ENCODE measurements at places on chromosomes 11 and 22.
A peak's percentile ranks its signal among the peaks of the same experiment; 100 is the strongest.

- no peak for DNase-seq
These were observed 9.2 kb downstream of the ZNF74 start for GRCh38 chr22:20402960-20403778.

DNA sequence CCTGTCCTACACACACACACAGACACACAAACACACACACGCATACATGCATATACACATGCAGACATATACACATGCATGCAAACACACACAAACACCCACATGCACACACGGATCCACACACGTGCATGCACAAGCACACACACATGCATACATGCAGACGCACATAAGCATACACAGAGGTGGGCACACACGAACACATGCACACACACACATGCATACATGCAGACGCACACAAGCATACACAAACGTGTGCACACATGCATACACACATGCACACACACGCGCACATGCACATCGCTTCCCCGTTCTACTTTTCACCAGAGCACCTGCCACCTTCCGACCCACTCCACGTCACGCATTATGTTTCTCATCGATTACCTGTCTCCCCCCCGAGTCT, 13.2 kb downstream of the PHF21B start:
- no peak for DNase-seq

DNA sequence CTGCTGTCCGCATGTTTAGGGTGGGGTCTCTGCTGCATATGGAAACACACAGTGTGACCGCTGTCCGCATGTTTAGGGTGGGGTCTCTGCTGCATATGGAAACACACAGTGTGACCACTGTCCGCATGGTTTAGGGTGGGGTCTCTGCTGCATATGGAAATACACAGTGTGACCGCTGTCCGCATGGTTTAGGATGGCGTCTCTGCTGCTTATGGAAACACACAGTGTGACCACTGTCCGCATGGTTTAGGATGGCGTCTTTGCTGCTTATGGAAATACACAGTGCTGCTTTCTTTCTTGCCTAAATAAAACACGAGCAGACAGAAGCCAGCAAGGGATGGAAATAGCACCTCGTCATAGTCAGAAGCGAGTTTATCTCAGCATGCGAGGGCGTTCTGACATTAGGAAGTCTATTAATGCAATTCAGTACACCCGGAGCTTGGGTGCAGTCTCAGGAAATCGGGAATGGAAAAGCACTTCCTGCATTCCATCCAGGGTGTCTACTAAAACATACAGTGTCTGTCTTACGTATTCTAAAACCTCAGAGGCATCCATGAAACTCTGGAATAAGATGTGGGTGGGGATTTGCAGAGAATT, 32.6 kb upstream of the TOLLIP start:
- no peak for DNase-seq

GRCh38 chr11:35798983-35799382, 136.4 kb downstream of the TRIM44 start:
- DNase-seq, result no peak

GRCh38 chr11:68128682-68129327, 7.6 kb upstream of the CHKA start:
- DNase-seq, result peak; percentile 26

- DNase-seq, result no peak
These were observed 42.6 kb downstream of the ZNF215 start for GRCh38 chr11:6968816-6969215.

DNA sequence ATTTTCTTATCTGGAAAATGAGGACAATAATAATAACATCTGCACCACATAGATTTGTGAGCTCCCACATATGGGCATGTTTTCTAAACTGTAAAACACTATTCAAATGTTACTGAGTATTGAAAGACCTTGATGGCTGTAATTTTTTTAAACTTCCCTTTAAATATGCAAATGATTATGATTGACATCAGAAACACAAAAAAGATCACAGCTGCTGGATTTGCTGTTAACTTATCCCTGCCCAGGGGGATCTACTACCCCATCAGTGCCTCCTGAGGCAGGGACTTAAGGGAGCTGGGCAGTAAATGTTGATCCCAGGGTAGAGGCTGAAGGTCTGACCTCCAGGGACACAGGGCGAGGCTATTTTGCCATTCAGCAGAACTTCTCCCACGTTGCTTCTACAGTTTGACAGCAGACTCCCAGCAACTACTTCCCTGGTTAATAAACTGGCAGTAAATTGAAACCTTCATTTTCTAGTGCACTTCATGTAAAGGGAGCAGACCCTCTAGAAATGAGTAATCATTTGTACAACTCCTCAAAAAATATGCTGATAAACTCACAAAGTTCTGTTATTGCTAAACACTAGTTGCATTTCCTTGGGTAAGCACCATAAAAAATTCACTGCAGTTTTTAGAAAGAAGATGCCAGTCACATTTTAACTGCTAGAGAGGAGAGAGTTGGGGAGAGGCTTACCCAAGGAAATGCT, 20.3 kb downstream of the TMPRSS5 start:
- no peak for DNase-seq

DNA sequence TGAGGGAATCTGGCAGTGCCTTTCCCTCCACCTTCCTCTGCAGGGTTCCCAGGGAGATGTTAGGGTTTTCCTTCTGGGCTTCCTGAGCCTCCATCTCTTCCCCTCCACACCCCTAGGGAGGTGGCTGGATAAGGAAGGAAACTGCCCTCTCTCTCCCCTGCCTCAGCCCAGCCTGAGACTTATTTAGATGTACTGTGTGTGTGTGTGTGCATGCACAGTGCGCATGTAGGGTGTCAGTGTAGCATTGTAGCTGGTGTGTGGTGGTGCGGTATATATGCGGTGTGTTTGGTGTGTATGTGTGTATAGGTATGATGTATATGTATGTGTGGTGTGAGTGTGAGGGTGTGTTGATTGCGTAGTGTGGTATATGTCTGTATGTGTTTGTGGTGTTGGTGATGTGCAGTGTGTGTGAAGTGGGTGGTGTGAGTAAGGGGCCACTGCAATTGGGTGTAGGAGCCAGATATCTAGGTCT, 1.5 kb downstream of the FXYD6 start:
- no peak for DNase-seq

DNA sequence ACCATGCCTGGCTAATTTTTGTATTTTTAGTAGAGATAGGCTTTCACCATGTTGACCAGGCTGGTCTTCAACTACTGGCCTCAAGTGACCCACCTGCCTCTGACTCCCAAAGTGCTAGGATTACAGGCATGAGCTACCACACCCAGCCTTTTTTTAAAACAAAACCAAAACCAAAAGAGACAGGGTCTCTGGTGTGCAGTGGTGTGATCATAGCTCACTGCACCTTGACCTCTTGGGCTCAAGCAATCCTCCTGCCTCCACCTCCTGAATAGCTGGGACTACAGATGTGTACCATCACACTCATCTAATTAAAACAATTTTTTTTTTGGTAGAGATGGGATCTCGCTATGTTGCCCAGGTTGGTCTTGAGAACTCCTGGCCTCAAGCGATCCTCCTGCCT, 77.7 kb downstream of the PTPRJ start:
- DNase-seq, result no peak

DNA sequence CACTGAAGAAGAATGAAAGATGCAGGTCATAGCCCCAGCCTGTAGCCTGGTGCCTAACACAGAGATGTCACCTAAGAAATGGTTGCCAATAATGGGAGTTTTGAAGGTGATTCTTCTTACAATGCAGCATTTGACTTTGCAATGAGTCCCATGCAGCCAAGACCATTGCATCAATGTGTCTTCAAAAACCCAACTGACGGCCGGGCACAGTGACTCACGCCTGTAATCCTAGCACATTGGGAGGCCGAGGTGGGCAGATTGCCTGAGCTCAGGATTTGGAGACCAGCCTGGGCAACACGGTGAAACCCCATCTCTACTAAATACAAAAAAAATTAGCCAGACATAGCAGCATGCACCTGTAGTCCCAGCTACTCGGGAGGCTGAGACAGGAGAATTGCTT, 89.3 kb upstream of the ASPHD2 start:
- peak; percentile 72 for DNase-seq

DNA sequence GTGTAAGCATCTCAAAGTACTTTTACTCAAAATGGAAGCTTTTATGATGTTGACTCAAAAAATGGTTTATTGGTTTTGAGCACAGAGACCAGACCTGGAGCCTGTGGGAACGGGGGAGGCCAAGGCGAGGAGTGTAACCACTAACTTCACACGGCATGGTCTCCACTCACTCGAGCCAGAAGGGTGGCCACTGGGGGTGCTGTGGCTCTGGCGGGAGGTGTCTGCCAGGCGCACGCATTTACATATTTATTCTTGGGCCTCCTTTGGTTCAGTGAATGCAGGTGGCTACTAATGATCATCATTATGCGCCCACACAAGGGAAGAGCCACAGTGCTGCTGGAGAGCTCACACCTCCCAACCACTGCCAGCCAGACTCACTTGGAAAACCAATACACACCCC, 64.6 kb downstream of the FLRT1 start:
- DNase-seq, result no peak

DNA sequence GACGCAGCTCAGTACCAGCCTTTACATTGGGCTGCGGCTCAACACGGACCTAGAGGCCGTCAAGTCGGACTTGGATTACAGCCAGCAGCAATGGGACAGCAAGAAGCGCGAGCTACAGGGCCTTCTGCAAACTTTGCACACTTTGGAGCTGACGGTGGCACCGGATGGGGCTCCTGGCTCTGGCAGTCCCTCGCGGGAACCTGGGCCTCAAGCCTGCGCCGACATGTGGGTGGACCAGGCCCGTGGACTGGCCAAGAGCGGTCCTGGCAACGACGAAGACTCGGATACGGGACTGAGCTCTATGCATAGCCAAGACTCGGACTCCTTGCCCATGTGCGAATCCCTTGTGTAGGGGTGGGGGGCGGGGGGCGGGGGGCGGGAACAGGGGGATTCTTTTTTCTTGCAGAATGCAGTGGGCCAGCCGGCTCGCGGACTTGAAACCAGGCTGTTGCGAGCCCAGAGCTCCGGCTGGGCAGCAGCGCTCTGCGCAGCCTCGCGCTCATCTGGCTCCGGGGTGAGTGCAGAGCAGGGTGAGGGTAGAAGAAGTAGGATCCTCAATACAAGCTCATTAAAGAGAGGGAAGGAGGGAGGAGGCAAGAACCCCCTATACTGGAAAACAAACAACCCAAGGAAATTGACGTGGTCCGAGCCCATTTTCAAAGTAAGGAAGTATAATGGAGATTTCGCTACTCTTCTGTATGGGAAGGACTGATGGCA, 1.8 kb downstream of the RASSF10 start:
- no peak for DNase-seq

DNA sequence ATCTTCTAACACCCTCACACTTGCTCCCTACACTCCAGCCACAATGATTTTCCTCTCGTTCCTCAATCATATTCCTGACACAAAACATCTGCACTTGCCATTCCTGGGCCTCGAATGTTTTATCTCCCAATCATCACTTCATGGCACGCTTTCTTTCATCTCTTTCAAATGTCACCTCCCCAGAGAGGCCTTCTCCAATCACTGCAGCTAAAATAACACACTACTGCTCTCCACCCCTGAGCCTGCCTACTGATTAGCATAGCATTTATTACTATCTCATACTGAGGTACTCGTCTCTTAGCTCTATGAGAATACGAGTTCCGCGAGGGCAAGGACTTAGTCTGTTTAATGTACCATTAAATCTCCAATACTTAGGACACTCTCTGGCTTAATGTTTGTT, 23.5 kb downstream of the NFRKB start:
- DNase-seq, result no peak

DNA sequence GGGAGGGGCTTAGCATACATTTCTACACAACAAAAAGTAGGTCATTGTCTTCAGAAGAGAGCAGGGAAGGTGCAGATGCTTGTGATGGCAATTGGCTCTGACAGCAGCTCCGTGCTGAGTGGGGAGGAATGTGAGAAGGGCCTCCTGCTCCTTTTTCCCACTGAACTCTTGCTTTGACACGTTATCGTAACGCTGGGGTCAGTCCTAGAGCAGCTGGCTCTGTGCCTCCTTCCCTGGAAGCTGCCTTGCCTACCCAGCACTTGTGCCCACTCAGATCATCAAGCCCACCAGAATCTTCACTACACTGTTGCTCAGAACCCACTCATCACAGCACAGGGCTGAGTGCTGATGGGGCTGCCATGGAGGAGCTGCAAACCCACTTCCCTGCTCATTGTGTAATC, 14.9 kb upstream of the NAV2 start:
- no peak for DNase-seq

- no peak for DNase-seq
These were observed 18.0 kb downstream of the CXCR5 start for GRCh38 chr11:118901494-118902335.

- DNase-seq, result no peak
These were observed 7.7 kb downstream of the MUC5AC start for GRCh38 chr11:1165256-1166041.

DNA sequence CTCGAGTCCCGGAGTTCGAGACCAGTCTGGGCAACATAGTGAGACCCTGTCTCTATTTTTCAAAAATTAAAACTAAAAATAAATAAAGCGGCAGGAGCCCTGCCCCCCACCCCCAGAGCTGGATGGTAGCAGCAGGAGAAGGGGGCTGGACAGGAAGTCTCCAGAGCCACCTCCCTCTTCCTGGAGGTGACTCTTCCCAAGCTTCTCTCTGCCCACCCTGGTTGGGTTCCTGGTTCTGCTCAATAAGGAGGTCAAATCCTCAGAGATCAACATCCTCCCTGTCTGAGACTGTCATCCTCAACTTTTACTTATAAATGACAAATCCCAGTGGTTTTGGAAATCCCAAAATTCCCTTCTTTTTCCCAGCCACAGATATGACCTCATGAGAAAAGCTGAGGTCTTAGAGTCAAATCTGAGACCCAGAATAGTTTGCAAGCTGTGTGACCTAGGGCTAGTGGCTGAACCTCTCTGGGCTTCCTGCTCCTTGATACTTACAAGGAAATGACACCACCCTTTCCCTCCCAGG, 987 bp downstream of the C1QTNF6 start:
- DNase-seq, result no peak

DNA sequence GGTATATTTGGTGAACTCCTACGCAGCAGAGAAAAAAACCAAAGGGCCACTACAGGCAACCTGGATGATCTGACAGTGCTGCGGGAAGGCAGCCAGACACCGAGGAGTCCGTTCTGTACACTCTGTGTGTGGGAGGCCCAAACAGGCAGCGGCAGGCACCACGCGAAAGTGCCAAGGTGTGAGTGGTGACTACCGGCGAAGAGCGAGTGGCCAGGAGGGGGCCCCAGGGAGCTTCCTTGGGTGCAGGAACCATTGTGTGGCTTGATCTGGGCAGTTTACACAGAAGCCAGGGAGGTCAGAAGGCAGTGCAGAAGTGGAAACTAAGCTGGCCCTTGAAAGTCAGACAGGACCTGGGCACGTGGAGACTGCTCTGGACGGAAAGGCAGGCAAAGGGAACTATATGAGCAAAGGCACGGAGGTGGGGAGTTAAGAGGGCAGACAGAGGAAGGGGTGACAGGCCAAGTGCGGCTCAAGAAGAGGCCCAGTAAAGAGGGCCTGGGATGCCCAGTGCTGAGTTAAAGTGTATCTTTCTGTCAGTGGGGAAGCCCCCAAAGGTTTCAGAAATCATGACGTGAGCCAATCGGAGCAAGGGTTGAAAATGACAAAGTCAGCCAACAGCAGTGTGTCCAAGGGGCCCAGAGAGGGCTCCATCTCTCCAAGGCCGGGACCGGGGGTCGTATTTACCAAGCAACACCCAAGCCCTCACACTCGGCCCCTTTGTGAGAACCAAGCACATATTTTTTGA, 10.6 kb downstream of the TMEM184B start:
- no peak for DNase-seq
